ENCODE measurements at places on chromosomes 4 and X. TPM values are rescaled to one million over a fixed set of nuclear protein-coding genes. Genes with fewer than 3 reads are reported as not detected.
A peak's percentile ranks its signal among the peaks of the same experiment; 100 is the strongest.

Gene GPM6B
- 0.89 TPM for total RNA-seq

Gene TBX22
- not detected for total RNA-seq

Gene TMPRSS11F
- total RNA-seq: not detected

Gene PSAPL1
- total RNA-seq: not detected

Gene ANKRD37
- 7.3 TPM for total RNA-seq

Gene UGT2B28
- not detected for total RNA-seq

Gene SH3RF1
- 25.6 TPM for total RNA-seq

Gene HADH
- 15.5 TPM for total RNA-seq

Gene SH3D19
- 26.0 TPM for total RNA-seq

- DNase-seq: peak; percentile 31
Observed at GRCh38 chr4:72690771-72691170, 121.8 kb upstream of the ADAMTS3 start.

GRCh38 chr4:161767116-161767515, 396.7 kb downstream of the FSTL5 start:
- DNase-seq: peak; percentile 56

- no peak for DNase-seq
Observed at GRCh38 chrX:38726612-38727011, 74.6 kb upstream of the MID1IP1 start.

GRCh38 chr4:122901247-122902010, 21.0 kb downstream of the NUDT6 start:
- no peak for DNase-seq

- no peak for DNase-seq
Observed at GRCh38 chr4:139853309-139853708, 187.7 kb downstream of the MGST2 start.

DNA sequence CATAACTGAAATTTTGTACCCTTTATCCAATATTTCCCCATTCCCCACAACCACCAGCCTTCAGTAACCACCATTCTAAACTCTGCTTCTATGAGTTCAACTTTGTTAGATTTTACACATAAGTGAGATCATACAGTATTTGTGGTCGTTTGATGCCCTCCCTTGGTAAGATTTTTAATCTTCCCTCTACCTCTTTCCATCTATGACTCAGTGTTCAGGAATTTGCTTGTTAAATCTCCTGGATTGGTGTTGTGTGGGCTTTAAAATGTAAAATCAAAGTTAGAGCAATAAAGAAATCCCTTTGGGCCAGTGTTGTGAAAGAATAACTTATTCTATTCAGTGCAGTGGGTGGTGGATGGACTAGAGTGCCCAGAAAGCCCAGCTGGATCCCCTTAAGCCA, 37.4 kb downstream of the SLC16A2 start:
- DNase-seq: peak; percentile 18

- no peak for DNase-seq
Observed at GRCh38 chr4:24244663-24245490, 339.5 kb downstream of the DHX15 start.

DNA sequence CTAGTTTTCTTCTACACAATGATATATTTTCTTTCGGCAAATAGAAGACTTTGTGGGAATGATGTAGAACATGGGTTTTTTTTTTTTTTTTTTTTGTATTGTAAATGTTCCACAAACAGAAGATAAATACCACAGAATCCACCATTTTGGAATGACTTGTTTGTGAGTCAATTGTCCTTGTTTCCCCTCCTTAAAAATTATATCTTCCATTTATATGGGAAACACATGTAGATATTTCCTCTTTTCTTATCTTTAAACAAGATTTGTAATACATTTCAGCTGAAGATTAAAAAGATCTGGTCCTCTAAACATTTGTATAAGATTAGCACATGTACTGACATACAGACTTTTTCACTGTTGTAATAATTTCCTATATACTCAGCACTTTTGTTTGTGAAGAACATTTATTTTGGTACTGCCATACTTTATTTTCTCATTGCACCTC, 304.6 kb downstream of the SPRY1 start:
- DNase-seq: no peak

- no peak for DNase-seq
Observed at GRCh38 chr4:137614491-137614890, 82.2 kb upstream of the PCDH18 start.

GRCh38 chrX:39427492-39427891, 626.2 kb downstream of the MID1IP1 start:
- DNase-seq: no peak

DNA sequence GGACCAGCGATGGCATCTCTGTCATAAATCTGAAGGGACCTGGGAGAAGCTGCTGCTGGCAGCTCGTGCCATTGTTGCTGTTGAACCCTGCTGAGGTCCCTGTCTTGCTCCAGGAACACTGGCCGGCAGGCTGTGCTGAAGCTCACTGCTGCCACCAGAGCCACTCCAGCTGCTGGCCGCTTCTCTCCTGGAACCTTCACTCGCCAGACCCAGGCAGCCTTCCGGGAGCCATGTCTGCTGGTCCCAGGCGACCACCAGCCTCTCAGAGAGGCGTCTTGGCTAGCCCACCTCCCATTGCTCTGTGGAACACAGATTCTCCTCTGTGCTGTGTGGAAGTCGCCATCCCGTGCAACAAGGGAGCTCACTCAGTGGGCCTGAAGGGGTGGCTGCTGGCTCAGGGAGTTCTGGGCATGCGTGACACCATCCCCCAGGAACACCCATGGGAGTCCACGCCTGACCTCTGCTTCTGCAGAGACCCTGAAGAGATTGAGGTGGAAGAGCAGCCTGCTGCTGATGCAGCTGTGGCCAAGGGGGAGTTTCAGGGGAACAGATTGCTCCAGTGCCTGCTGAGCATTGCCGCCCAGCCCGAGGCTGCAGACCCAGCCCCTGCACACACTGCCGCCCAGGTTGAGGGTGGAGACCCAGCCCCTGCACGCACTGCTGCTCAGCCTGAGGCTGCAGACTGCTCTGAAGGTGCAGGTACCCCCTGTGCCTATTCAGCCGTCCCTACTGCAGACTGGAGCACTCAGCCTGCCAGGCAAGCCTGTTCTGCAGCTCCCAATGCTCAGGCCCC, 33.1 kb upstream of the CYP4V2 start:
- no peak for DNase-seq
